ENCODE measurements at places on chromosomes 3 and 15.

DNA sequence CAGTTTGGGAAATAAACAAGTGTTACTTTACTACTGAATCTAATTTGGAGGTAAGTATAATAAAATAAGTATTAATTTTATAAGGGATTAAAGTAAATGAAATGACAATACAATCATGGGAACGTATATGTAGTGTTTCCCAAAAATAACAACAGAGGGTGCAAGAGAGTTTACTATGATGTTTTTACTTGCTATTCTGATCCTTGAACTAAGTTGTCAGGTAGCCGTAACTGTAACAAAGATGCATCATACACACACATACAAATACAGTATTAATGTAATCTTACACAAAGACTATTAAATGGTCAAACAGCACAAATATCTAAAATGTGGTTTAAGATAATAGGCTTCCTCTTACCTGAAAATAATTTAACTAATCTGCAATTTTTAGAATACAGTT, 311.4 kb downstream of the TBC1D5 start:
- peak; percentile 3 for DNase-seq

GRCh38 chr15:36924034-36924433, 176.3 kb downstream of the MEIS2 start:
- DNase-seq: no peak

- no peak for DNase-seq
Measured at GRCh38 chr15:85642065-85642692, 152.5 kb downstream of the KLHL25 start.

DNA sequence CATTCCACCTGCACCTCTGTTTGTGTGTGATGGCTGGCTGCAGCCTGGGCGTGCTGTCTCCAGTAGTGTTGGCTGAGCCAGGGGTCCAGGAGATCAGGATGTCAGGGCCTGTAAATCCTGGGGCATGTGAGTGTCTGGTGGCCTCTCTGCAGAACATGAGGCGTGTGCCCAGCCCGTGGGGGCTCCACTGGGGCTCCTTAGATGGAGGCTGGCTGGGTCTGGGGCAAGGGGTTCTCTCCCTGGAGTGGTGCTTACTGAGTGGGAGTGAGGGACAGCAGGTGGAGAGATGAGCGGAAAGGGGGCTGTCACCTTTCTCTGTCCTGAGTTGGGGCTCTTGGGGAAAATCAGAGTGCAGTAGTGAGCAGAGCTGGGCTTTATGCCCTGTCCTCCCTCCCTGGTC, 152.2 kb downstream of the CHDH start:
- DNase-seq: no peak

- DNase-seq: no peak
Measured at GRCh38 chr15:81209635-81210034, 13.0 kb downstream of the IL16 start.

DNA sequence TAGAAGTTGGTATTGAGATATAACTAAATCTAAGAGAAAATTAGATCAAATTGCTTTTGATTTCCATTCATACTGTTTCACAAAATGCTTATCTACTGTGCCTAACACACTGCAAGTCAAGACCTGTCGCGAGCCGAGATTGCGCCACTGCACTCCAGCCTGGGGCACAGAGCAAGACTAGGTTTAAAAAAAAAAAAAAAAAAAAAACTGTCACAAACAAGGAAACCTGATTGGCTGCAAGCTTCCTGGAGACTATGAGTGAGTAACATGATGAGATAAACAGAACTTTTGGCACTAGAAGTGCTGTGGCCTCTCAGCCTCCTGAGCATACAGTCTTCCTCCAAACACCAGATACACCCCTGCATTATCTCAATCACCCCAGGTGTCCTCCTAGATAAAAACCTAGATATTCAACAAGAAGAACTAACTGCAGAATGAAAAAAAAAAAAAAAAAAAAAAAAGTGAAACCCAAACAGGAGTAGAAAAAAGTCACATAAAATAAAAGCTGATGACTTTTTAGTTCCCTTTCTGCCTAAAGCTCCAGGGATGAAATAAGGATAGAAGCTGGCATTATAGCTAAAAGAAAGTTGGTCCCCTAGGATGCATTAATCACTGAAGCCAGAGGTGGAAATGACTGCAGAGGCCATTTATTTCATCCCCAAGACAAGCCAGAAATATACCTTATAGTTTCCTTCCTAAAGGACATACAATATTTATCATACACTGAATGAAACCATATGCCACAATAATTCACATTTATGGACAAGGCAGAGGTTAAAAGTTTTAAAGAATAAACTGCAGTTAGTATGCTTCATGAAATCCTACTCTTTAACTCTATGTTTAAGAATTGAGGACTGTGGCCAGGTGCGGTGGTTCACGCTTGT, 82.4 kb downstream of the P3H2 start:
- DNase-seq: peak; percentile 42

DNA sequence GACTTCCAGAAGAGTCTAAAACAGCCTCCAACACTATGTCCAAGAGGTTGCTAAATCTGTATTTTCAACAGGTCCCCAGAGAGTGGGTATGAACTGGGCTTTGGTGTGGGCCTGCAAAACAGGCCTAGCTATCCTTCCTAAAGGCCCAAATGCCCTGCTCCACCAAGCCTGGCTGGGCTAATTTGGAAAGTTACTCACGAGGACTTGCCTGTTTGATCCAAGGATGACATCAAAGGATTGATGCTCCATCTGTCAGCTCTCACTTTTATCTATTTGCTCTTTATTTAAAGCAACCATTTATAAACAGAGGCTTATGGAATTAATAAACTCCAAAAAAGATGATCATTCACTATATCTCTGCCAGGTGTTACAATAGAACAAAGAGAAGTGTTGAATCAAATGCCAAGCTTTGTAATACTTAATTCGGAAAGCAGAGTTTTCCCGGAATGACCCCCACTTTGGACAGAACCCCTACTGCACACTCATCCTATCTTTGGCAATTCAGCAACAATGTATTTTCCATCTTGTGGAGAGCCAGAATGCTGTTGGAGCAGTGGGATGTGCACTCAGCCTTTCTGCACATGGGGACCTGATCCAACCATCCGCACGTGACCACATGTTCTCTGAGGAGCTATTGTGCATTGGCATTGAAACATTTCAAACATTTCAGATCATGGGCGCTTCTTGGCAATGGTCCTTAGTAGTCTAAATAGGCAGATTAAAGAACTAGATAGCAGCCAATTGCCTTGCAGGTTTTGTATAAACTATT, 163.3 kb upstream of the THBS1 start:
- no peak for DNase-seq

GRCh38 chr15:49721621-49722020, 100.8 kb downstream of the DTWD1 start:
- DNase-seq: no peak

GRCh38 chr15:57031082-57031481, 112.6 kb downstream of the TCF12 start:
- DNase-seq: no peak

DNA sequence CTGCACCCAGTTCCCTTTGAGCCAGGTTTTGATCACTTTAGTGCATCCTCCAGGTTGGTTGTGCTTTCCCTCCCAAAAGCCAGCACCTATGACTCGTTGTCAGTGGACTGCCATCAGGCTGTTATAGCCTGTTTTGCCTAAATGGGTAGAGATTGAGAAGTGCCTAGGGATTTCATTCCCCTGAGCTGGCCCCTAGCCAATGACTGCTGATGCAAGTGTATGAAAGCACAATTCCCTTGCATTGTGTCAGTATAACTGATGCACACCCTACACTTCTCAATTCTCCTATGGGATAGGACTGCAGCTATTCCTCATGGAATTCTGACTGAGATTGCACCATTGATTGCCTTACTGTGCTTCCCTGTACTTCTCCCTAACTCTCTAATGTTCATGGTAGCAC, 102.1 kb upstream of the ARPP21 start:
- no peak for DNase-seq

- DNase-seq: no peak
Measured at GRCh38 chr15:70276401-70276800, 178.7 kb upstream of the TLE3 start.

DNA sequence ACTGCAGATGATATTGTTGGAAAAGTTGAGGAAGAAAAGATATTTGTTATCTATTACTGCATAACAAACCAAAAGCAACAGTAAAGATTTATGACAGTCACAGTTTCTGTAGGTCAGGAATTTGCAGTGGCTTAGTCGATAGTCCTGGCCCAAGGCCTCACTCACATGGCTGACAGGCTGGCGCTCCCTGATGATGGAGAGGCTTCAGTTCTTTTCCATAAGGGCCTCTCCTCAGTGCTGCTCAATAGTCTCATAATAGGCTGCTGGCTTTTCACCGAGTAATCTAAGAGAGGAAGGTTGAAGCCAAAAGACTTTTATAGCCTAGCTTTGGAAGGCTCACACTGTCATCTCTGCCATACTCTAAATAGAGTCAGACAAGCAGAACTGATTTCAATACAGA, 17.7 kb downstream of the IREB2 start:
- DNase-seq: no peak

DNA sequence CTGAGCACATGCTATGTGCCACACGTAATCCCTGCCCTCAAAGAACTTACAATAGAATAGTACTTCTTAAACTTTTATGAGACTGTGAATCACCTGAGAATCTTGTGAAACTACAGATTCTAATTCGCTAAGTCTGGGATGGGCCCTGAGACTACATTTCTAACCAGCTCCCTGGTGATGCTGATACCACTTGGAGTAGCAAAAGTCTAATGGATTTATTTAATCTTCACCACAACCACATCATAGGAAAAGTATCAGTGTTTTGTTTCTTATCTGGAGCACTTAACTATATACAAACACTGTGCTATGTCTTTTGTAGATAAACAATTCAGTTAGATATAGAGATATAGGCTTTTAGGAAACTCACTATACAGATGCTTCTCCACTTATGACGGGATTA, 23.8 kb upstream of the TCF12 start:
- DNase-seq: no peak

DNA sequence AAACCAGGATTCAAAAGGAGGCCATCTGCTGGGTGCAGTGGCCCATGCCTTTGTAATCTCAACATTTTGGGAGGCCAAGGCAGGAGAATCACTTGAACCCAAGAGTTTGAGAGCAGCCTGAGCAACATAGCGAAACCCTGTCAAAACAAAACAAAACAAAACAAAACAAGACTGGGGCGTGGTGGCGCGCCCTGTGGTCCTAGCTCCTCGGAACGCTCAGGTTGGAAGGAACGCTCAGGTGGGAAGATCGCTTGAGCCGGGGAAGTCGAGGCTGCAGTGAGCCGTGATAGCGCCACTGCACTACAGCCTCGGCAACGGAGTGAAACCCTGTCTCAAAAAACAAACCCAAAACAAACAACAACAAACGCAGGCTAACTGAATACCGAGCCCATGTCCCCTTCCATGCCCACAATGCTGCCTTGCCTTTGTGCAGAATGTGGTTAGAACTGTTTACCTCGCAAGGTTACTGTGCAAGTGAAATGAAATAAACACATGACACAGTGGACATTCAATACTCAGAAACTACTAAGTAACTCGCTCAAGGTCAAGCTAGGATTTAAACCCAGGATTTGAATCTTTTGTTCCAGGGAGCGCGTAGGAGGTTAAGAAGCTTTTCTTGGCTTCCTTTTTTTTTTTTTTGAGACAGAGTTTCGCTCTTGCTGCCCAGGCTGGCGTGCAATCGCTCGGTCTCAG, 766 bp upstream of the EMC4 start:
- DNase-seq: no peak

DNA sequence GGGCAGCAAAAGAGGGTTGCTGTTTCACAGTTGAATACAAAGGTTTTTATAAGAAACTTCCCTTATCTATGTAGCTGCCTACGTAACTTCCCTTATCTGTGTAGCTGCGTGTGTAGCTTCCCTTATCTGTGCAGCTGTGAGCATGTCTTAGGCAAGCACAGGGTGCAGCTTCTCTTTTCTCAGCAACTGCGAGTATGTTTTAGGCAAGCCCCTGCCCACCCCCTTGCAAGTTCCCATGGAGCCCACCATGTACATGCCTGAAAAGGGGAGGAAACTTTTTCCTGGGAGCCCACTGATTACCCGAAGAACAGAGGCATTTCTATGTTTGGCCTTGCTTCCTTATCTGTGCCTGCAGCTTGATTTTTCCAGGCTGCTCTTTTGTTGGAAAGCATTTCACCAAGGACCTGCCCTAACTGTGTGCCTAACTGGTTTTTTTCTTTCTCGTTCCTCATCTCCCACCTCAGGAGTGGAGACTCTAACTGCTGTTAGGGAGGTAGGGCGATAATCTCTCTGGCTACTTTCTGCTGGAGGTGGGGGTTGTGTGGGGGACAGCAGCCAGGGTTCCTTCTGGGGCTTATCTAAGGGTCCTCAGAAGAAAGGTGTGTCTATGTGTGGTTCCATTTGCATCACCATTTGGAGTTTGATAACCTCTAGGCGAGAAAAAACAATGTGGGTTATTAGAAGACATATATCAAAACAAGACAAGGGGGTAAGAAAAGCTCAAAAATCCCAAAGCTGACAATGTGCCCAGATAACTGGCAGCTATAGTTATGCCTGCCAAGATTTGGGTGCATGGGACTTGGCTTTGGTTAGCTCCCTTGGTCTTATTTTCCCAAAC, 26.0 kb downstream of the SORD start:
- DNase-seq: no peak

DNA sequence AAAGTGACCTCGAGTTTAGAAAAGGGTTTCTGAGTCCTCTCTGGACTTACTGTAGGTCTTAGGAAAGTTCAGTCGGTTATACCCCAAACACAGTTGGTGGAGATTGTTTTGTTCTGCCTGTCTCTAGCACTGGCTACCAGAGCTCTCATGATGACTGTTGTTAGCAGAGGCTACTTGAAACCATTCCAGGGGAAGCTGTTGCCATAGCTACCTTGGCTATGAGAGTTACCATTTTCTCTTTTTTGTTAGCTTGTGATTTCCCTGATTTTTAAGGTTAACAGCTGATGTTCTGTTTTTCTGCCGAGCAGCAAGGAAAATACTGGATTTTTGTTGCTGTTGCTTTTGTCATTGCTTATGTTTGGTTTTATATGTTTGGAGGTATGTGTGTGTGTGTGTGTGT, 26.7 kb downstream of the ABHD2 start:
- DNase-seq: peak; percentile 38
